ENCODE measurements at places on chromosomes 16 and 17.
A peak's percentile ranks its signal among the peaks of the same experiment; 100 is the strongest.

GRCh38 chr17:77011173-77012011 lies 129.4 kb upstream of the SEC14L1 start:
- DNase-seq = peak; percentile 13

GRCh38 chr17:32315171-32315570 lies 26.8 kb downstream of the C17orf75 start:
- no peak for DNase-seq

DNA sequence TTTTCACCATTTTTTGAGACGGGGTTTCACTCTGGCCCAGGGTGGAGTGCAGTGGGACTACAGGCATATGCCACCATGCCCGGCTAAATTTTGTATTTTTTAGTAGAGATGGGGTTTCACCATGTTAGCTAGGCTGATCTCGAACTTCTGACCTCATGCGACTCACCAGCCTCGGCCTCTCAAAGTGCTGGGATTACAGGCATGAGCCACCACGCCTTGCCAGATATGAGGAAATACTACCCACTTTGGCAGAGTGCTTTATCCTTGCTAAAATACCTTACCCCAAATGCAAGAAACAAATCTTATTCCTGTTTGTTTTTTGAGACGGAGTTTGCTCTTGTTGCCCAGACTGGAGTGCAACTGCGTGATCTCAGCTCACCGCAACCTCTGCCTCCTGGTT lies 62.9 kb upstream of the MGAT5B start:
- no peak for DNase-seq

DNA sequence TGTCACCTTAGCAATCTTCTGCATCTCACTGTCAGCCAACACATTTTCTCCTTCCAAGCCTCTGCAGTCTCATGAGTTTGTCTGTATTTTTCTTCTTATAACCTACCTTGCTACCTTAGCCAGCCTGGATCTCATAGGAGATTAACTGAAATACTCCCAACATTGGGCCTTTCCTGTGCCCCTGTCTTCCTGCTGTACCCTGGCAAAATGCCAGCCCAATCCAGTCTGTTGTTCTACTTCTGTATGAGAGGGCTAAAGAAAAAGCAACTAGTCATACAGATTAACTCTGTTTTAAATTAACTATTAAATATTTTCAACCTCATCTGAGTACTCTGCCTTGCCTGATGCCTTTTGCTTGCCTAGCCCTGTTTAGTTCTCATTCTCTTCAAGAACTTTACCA lies 18.4 kb downstream of the GOSR1 start:
- no peak for DNase-seq

- peak; percentile 93 for DNase-seq
These were observed at the start of gene GDPD1 for GRCh38 chr17:59220328-59221158. GDPD1 (plus strand) TSS chr17:59220511; CDS start chr17:59220610, 99 bp downstream.

DNA sequence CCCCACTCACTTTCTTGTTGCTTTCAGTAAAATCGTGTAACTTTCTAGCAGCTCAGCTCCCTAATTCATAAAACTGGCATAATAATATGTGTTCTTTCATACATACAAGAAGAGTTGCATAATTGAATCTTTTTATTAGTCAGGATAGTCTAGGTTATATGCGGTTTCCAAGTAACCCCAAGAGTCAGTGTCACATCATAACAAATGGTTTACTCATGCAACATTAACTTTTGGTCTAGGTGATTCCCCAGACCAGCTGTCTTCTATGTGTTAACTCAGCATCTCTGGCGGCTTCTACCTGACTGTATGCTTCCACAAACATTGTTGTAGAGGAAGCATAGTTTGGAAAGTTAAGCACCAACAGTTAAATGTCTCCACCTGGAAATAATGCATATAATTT lies 1000.4 kb downstream of the CDH11 start:
- DNase-seq = no peak

DNA sequence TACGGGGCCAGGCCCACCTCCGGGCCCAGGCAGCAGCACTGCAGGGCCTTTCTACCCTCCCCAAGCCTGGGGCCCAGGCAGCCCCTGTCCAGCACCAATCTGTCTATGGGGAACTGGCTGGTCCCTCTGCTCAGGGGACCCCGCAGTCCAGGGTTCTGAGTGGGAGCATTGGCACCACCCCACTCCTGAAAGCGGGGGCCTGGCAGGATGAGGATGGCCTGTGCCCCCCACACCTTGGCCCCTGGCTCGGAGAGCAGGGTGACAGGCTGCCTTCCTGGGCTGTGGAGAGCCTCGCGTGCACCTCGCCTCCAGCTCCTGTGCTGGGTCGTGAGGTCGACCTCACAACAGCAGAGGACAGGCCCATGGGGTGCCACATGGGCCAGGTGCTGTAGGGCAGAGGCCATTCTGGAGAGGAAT lies 1.4 kb downstream of the NPB start:
- no peak for DNase-seq

GRCh38 chr17:48960834-48961515 lies 7.4 kb downstream of the GIP start:
- no peak for DNase-seq

- DNase-seq = no peak
These were observed 20.8 kb downstream of the ZFPM1 start for GRCh38 chr16:88473666-88474534.

DNA sequence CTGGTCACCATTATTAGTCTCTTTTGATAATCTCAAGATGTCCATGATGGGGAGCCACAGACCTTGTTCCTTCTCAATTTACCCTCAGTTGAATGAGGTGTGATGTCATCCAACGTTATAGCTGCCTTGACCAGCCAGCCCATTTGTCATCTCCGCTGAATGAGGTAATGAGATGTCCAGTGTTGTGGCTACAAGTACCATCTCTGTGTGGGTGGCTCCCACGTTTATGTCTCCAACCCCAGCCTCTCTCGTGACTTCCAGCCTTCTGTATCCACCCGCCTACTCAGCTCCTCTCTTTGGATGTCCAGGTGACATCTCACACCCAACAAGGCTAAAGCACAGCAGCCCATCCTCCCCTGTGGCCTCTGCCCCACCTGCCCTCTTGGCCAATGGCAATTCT lies 18.2 kb downstream of the DNAH17 start:
- no peak for DNase-seq

GRCh38 chr16:78307824-78308528 lies 208.5 kb downstream of the WWOX start:
- DNase-seq = no peak

- peak; percentile 31 for DNase-seq
These were observed 38.1 kb downstream of the C17orf75 start for GRCh38 chr17:32303781-32304288.

Measured in NCI-H2029 (cell line).